ENCODE measurements at places on chromosomes 12 and 14.

GRCh38 chr14:103630364-103631108 is 1.5 kb downstream of the KLC1 start:
- no peak for DNase-seq

DNA sequence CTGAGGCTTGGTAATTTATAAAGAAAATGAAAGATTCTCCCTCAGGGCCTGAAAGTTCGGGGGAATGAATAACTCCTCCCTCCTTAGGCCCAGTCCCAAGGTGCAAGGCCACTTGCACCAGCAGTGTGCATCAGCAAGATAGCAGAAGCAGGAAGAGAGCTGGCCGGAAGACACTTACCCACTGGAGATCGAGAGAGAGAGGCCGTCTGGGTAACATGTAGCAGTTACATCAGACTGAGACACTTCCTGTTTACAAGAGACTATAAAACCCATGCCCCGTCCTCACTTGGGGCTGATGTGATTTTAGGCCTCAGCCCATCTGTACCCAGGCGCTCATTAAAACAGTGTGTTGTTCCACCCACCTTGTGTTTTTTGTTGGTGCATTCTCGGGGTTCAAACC is 85.2 kb downstream of the TMTC3 start:
- DNase-seq: peak; percentile 23

- DNase-seq: peak; percentile 41
Measured at GRCh38 chr14:47300796-47301195, 374.6 kb downstream of the MDGA2 start.

DNA sequence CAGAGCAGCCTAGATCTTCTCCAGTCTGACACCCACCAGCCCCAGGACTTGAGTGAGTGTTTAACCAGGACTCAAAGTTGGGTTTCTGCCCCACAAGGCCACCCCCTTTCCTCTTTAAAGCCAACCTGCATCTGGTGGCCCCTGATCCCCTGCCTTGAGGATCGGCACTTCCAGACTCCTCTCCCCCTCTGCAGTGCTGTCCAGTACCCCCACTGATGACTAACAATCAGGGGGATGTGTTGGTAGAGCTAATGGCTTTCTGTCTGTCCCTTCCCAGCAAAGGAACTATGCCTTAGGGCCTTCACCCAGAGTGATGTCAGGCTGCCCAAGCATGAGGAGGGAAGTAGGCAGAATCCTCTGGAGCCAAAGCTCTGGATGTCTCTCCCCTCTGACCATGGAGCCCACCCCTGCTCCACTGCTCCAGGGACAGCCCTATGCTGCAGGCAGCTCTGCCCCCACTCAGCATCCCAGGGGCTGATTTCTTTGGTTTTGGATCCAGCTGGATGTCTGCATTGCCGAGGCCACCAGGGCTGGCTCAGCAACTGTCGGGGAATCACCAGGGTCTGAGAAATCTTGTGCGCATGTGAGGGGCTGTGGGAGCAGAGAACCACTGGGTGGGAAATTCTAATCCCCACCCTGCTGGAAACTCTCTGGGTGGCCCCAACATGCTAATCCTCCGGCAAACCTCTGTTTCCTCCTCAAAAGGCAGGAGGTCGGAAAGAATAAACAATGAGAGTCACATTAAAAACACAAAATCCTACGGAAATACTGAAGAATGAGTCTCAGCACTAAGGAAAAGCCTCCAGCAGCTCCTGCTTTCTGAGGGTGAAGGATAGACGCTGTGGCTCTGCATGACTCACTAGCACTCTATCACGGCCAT is 42.9 kb downstream of the DAD1 start:
- DNase-seq: peak; percentile 90

- DNase-seq: no peak
Measured at GRCh38 chr12:122921917-122922316, 26.0 kb upstream of the VPS37B start.

- DNase-seq: peak; percentile 16
Measured at GRCh38 chr12:4210183-4210582, 63.4 kb upstream of the CCND2 start.

DNA sequence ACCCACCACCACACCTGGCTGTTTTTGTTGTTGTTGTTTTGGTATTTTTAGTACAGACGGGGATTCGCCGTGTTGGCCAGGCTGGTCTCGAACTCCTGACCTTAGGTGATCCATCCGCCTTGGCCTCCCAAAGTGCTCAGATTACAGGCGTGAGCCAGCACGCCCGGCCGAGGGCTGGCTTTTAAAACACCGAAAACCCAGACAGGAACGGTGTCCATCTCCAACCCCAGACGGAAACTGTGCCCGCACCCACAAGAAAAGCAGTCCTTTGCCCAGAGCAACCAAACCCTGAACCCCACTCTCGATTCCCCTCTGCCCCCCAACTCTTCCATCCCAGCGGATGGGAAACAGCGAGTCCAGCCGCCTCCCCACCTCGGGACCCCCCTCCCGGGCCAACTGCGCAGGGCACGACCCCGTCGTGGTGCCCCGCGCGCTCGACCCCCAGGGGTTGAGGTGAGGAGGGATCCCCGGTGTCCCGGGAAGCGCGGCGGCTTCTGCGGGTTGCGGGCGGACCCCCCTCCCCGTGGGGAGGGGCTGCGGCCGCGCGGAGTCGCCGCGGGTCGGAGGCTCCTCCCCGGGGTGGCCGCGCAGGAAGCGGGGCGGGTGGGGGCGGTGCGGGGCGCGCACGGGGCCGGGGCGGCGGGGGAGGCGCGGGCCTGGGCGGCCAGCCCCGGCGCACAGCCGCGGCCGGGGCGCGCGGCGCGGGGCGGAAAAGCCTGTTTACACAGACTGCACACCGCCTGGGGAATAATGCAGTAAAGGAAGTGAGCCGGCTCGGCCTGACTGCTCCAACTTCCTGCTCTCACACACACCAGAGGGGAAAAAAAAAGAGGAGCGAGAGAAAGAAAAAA is at the start of gene ELK3:
Gene ELK3, plus strand, starts transcription at position 651 of the 851 bp plus-strand sequence.
- DNase-seq: peak; percentile 78

DNA sequence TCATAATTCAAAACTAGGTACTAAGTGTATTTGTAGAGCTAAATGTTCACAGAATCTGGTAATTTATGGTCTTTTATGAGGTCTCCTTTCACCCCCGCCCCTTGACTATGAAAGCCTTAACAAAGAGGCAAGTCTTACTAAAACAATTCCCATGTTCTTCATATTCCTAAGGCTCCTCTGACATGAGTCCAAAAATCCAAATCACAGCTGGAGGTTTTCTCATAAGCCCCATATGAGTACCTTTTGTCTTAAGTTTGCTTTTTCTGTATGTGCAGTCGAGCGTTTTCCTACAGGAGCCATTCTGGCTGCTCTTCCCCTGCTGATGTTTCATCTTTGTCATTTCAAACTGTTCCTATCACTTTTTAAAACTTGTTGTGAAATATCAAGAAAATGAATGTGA is 55.2 kb downstream of the SIX1 start:
- DNase-seq: no peak

DNA sequence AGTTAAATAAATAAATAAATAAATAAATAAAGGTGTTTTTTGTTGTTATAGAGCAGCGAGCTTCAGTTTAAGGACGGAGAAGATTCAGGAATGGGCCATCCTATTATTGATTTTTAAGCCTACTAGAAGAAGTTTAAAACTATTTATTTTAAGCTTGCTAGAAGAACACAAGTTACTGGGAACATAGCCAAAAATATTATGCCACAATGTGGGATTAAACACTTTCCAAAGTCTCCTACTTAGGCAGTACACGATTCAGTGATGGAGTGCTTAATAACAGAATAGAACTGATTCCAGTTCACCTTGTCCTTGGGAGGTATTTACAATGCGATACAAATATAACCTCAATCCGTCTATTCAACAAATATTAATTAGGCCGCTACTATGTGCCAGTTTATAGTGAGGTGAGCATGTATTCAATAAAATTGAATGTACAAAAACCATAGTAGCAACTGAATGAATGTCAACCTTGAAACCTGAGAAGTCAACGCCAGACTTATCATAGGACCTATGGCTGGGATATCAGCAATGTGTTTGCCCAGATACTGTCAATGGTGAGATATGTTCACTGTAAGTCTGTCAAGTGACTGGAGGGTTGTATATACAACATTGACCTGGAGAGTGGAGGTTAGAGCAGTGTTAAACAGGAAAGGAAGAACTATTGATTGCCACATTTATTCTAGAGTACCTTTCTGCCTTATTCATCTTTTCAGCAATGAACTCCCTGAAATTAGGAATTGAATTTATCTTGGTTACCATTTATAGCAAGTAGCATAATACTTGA is 486.4 kb downstream of the TMTC2 start:
- DNase-seq: peak; percentile 8

- no peak for DNase-seq
Measured at GRCh38 chr12:105273601-105274000, 37.6 kb upstream of the APPL2 start.

GRCh38 chr14:33323979-33324378 is 385.3 kb downstream of the NPAS3 start:
- no peak for DNase-seq

DNA sequence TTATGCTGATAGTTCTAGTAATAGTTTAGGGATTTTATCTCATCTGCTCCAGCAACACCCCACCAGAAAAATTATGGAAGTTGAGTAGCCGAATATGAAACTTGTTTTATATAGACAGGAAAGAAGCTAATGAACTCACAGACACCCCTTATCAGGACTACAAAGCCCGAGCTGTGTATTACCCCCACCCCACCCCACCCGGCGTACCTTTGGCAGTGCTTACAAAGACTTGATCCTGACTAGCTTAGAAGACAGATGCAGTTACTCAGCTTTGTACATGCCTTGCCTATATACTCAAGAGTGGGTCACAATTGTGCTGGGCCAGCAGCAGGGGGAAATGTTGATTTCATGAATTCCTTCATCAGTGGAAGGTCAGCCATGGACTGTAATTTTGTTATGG is 22.4 kb downstream of the PROX2 start:
- peak; percentile 27 for DNase-seq

GRCh38 chr12:81450920-81451739 is 308.0 kb downstream of the PPFIA2 start:
- peak; percentile 74 for DNase-seq

- DNase-seq: peak; percentile 14
Measured at GRCh38 chr12:94841177-94841576, 162.3 kb downstream of the NDUFA12 start.

- DNase-seq: no peak
Measured at GRCh38 chr14:64509036-64509435, 4.5 kb downstream of the ZBTB1 start.

DNA sequence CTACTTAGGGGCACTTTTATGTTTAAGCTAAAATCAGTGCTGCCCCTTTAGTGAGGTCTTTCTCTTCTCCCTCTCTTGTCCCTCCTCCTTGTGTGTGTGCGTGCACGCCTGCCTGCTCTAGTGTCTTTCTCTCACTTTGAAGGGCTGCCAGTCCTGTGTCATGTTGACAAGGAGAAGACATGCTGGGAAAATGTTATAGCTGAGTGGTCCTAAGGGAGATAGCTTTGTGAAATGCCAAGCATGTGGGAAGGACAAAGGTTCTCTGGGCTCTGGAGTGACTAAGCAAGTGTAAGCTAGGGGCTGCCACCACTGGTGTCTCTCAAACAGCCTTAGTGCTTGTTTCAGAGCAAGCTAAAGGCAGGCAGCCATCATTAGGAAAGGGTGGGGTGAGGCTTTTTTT is 108.4 kb downstream of the EMP1 start:
- no peak for DNase-seq

- DNase-seq: peak; percentile 32
Measured at GRCh38 chr14:32382704-32383103, 53.6 kb downstream of the AKAP6 start.

- DNase-seq: peak; percentile 72
Measured at GRCh38 chr12:124039276-124039675, 66.3 kb downstream of the ZNF664 start.

DNA sequence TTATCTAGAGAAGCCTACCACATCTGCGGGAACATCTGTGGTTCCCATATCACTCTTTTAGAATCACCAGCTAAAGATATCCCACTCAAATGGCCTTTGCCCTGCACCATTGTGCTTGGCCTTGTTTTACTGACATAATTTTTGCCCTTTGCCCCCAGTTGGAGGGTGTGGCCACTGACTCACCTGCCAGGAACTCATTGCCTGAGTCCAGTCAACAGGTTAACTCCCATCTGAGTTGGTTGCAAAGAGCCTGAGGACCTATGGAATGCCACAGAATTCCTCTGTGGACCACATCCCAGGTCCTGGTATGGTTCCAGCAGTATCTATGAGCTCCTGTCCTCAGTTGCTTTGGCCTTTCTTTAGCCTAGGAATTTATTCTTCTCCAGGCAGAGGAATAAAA is 55.7 kb upstream of the PTGR2 start:
- DNase-seq: no peak

GRCh38 chr12:96221391-96221790 is 27.2 kb downstream of the ELK3 start:
- DNase-seq: no peak

DNA sequence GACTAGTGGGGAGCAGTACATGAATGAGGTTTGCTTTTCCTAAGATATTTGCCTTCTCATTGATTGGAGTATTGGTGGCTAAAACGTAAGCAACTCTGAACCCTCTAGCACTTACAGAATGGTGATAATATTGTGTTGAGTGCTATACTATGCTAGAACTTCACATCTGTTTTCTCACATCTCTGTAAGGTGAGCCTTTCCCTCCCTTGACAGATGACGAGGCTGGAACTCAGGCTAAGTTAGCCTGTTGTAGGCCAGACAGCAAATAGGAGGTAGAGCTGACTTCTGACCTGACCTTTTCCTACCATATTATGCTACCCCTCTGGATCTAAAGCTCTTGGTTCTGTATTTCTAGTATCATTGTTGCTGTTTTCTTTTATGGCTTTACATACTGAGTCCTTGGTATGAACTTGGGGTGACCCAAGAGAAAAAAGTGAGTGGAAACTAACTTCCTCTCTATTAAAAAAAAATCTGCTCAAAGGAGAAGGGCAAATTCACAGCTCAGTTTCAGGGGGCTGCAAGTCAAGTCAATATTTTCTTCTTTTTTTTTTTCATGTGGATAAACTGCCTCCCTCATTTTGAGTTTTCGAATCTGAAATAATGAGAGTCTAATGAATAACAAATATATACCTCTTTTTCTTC is 85.9 kb downstream of the CRADD start:
- no peak for DNase-seq

- DNase-seq: no peak
Measured at GRCh38 chr12:6224550-6224949, 24.4 kb downstream of the CD9 start.

GRCh38 chr12:6330192-6330591 is 11.7 kb downstream of the TNFRSF1A start:
- no peak for DNase-seq

- no peak for DNase-seq
Measured at GRCh38 chr14:75800792-75801191, 139.7 kb downstream of the TTLL5 start.
